Foreskin keratinocyte (primary cell): ENCODE measurements at places on chromosomes 7 and 10. TPM values are rescaled to one million over a fixed set of nuclear protein-coding genes. Genes with fewer than 3 reads are reported as not detected.
A peak's percentile ranks its signal among the peaks of the same experiment; 100 is the strongest.

DNA sequence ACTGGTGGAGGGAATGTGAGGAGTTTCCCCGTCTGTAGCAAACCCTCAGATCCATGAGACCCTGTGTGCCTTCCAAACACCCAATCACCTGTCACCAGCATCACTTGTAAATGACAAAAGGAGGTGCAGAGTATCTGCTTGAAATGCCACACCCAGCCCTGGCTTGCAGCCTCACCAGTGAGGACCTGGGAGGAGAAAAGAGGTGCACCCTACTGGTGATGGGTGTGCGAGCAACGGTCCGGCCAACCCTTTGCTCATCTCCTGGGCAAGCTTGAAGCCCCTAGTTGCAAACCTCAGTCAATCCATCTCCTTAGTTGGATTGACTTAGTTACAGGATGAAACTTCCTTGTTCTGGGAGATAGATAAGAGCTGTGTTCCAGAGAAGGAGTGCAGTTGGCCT is 62.4 kb upstream of the WAPL start:
- DNase-seq: no peak

Gene CALML5
- total RNA-seq: 2.4 and 65.7 TPM in 2 replicates

Gene UNCX
- not detected in 2 replicates for total RNA-seq

GRCh38 chr10:112562809-112563663 is 116.0 kb downstream of the VTI1A start:
- DNase-seq: no peak

DNA sequence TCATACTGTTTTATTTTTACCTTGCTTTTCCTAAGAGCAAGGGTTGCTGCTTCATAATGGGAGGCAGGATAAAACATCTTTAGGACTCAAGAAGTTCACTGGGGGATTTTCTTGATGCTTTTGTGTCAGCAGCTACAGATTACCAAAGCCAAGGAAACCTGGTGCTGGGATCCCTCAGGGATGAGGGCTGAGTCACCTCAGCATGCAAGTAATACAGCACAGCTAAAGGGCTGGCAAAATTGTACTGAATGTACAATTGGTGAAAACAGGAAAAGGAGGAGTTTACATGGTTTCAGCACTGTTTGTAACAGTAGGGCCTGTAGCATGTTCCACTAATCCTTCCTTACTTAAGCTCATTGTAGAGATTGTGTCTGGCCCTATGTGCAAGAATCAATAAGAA is 1056.8 kb downstream of the SORCS1 start:
- peak; percentile 17 for DNase-seq

DNA sequence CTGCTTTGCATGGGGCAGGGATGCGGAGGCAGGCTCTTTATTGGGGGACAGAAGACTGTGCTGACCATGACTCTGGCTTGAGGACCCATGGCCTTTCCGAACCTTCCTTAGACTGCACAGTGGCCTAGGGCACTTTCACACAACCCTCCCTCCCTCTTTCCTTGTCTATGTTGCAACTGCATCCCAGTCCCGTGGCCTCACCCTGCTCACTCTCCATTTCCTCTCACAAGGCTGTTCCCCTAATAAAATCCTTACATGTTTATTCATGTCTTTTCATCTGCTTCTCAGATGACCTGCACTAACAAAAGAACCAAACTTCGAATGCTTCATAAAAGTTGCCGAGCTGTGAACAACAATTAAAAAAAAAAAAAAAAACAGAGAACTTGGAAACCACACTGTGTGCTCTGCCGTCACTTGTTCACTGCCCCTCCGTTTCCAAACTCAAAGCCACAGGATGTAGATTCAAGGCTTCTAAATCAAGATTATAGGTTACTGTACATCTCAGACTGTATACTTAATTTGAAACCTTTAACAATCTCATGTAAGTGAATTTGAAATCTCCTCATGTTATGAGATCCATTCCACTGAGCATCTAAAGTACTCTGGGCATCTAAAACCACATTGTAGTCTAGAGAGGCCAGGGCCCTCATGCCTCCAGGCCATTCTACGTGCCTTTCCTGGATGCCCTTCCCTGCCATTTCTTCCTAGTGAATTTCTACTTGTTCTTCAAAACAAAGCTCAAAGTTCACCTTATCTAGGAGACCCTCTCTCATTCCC is 265.9 kb downstream of the SNX13 start:
- DNase-seq: peak; percentile 95

GRCh38 chr10:62264702-62265436 is 3.8 kb downstream of the RTKN2 start:
- peak; percentile 88 for DNase-seq

Gene DGKI
- total RNA-seq: not detected in 2 replicates

GRCh38 chr7:154804449-154804848 is 198.5 kb downstream of the PAXIP1 start:
- peak; percentile 0 for DNase-seq

DNA sequence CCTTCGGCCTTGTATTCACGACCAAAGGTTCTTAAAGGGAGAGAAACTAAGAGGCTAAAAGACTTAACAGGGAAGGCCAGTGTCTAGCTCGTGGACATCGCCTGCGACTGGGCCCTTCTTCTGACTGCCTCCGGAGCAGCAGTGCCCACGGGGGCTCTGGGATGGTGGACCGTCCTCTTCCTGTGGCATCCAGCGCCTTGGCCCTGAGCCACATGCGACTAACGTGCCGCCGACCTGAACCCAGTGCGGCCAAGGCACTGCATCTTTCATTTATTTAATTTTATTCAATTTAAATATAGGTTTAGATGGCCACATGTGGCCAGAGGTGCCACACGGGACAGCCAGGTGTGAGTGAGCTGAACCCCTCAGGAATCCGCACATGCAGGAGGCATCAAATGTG is 451.7 kb downstream of the PTPRN2 start:
- DNase-seq: no peak

DNA sequence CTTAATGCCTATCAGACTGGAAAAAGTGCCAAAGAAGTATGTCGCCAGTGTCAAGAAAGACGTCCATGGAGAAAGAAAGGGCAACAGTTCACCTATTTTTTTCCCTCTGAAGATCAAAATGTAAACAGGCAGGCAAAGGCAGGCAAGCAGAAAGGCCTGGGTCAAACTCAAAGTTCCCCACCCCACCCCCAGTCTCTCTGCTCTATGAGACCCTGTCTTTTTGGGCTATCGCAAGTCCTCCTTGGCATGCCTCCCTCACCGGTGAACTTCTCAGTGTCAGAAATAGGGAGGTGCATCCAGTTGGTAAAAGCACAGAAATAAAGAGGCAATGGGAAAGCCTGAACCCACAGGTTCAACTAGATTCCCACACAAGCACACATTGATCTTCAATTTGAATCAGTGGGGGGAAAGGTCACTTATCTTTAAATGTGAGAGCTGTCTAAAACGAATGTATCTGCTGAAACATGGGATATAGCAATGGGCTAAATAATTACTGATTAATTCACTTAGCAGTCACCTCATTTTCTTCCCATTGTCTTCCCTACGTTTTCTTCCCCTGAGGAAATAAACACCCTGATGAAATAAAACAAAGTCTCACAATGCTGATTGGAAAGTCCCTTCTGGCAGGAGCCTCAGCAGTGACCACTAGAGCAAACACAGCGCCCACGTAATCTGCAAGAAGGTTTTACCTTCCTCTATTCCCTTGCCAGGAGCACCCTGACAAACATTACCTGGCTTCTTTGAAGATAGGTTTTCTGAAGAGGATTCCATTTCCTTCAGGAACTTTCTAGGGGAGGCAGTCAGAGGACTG is 31.1 kb downstream of the JAZF1 start:
- no peak for DNase-seq

GRCh38 chr7:29044554-29044953 is 86.4 kb upstream of the TRIL start:
- DNase-seq: no peak

GRCh38 chr7:143321734-143322133 is 5.8 kb downstream of the CLCN1 start:
- DNase-seq: no peak

Gene ASAH2
- total RNA-seq: 3.5 and 4.0 TPM in 2 replicates

- DNase-seq: no peak
Observed at GRCh38 chr10:128001363-128001745, 94.5 kb downstream of the PTPRE start.

- DNase-seq: no peak
Observed at GRCh38 chr7:16708511-16708910, 45.0 kb upstream of the TSPAN13 start.
